ENCODE measurements at places on chromosomes 4 and X.
A peak's percentile ranks its signal among the peaks of the same experiment; 100 is the strongest.

DNA sequence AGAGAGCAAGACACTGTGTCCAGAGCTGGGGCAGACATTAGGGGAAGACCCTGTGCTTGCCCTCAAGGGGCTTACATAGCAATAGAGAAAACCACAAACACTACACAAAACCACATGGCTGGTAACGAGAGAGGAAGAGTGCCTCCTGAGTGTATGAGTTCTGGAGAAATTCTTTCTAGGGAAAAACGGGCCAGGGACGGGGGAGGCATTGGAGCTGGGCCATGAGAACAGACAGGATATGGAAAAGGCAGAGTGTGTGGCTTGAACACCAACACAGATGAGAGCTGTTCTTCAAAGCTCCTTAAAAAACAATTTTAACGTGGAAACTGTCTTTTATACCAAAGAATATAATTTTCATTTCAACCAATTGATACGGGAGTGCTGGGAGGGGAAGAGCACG, 42.7 kb downstream of the RASGEF1B start:
- no peak for DNase-seq

DNA sequence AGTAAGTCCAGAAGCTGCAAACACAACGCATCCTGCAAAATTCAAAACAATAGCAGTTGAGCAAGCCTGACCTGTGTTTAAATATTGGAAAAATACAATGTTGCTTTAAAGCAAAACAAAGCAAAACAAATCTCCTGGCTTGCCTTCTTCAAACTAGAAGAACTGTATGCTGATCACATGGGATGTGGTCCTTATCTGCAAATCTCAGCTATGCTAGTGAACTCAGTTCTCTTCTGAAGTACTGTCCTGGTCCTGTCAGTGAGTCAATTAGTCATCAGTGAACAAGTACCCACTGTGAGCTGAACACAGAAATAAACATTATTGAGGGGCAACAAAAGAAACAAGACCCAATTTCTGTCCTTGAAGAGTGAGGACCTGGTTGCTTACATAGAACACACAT, 522.5 kb downstream of the SMARCA1 start:
- DNase-seq = no peak

GRCh38 chrX:24235084-24235710, 78.7 kb downstream of the SUPT20HL2 start:
- no peak for DNase-seq

DNA sequence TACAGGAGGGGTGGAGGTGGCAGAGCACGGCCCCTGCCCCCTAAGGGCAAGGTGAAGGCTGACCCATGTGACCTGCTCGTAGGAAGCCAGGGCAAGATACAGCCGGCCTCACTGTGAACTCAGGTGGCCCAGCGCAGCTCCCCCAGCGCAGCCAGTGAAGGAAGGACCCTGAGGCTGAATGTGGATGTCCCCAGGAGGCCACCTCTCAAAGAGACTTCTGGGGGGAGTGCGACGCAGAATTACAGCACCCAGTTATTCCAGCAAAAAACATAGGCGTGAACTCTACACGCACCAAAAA, 52.6 kb downstream of the ZFYVE28 start:
- DNase-seq = no peak

DNA sequence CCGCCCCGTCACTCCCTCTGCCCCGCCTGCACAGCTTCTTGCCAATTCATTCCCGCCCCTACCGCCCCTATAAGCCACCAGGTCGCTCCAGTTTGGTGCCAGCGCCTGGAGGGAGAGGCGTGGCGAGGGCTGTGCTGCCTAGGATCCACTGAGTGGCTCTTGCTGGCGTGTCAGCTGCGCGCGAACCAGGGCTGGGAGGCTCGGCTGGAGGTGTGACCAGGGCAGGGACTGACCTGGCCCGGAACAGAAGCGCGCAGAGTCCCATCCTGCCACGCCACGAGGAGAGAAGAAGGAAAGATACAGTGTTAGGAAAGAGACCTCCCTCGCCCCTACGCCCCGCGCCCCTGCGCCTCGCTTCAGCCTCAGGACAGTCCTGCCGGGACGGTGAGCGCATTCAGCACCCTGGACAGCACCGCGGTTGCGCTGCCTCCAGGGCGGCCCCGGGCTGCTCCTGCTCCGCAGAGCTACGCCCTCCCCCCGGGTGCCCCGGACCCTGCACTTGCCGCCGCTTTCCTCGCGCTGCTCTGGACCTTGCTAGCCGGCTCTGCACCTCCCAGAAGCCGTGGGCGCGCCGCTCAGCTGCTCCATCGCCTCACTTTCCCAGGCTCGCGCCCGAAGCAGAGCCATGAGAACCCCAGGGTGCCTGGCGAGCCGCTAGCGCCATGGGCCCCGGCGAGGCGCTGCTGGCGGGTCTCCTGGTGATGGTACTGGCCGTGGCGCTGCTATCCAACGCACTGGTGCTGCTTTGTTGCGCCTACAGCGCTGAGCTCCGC, at the start of gene GPR78:
Gene GPR78 (plus strand): TSS at position 72 of the 773 bp plus-strand sequence. CDS start 591 bp downstream, at position 663.
- peak; percentile 8 for DNase-seq

DNA sequence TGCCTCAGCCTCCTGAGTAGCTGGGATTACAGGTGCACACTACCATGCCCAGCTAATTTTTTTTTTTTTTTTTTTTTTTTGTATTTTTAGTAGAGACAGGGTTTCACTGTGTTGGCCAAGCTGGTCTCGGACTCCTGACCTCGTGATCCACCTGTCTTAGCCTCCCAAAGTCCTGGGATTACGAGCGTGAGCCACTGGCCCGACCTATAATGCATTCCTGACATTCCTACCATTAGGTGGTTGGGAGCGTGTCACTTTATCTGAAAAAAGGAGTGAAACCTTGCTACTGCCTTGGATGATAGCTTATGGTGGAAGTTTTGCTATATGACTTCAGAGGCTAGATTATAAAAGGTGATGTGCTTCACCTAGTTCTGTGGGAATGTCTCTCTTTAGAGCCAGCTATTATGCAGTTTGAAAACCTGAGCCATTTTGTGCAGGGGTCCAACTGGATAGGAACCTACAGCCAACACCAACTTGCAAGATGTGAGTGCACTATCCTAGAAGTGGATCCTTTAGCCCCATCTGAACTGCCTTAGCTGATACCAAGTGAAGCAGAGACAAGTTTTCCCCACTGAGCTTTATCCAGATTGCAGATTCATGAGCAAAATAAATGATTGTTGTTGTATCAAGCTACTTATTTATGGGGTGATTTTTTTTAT, 29.8 kb upstream of the EMCN start:
- DNase-seq = peak; percentile 4

DNA sequence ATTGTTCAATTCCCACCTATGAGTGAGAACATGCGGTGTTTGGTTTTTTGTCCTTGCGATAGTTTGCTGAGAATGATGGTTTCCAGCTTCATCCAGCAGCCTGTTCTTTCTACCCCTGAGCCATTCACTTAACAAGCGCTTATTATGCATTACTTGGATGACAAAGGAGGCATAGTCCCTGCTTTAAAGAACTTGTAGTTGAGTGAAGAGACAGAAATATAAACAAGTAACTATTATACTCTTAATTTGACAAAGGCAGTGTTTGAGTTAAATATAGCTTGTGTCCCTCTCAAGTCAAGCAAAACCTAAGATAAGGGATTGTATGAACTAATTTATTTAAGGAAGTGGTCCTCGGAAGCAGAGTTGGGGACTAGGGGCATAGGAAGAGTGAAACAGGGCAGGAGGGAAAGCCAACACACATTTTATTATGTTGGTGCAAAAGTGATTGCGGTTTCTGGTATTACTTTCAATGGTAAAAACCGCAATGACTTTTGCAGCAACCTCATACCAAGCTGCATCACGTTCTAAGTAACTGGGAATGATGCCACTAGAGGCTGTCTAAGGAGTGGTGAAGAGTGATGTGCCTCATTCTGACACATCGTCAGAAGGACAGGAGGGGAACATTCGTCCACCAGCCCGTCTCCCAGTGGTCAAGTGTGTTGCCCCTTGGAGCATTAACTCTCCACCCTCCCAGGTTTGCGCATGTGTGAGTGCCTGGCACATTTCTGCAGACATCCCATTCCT, 41.8 kb downstream of the QDPR start:
- no peak for DNase-seq

DNA sequence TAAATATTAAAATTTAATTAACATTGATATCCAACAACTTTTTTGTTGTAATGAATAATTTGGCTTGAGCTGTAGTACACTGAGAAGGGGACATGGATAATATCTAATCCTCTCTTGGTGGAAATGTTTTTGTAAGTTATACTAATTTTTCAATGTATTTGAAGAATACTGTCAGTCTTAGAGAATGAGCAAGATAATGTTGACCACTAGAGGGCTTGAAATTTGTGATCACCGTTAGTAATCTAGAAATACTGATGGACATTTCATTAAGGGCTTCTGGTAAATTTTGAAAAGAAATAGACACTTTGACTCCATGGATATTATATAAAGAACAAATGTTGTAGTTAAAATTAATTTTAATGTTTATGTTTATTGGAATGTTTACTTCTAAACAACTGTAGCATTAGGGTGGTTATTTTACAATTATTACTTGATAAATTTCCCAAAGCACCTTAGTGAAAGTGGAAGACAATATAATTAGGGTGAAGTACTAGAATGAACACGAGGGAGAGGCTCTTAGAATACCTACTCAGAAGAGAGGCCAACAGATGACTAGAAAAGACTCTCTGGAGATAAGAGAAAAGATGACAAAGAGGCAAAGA, 20.0 kb upstream of the CAMK2D start:
- no peak for DNase-seq

DNA sequence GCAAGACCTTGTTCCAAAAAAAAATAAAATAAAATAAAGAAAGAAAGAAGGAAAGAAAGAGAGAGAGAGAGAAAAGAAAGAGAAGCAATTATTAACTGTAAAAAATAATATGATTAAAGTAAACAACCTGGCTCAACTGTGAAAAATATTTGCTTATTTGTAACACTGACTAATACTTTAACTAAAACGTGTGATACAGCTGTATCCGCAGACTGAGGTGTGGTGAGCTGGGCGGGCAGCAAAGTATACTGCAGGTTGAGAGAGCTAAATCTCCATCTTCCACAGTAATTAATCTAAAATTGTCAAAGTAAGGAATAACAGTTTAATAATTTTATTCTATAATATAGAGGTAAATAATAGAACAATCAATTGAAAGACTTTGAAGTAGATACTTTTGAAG, 145.5 kb upstream of the FAM241A start:
- DNase-seq = no peak

Measured in retinal pigment epithelial cell (primary cell).